ENCODE measurements at places on chromosomes 13 and 19. TPM values are rescaled to one million over a fixed set of nuclear protein-coding genes. Genes with fewer than 3 reads are reported as not detected.

DNA sequence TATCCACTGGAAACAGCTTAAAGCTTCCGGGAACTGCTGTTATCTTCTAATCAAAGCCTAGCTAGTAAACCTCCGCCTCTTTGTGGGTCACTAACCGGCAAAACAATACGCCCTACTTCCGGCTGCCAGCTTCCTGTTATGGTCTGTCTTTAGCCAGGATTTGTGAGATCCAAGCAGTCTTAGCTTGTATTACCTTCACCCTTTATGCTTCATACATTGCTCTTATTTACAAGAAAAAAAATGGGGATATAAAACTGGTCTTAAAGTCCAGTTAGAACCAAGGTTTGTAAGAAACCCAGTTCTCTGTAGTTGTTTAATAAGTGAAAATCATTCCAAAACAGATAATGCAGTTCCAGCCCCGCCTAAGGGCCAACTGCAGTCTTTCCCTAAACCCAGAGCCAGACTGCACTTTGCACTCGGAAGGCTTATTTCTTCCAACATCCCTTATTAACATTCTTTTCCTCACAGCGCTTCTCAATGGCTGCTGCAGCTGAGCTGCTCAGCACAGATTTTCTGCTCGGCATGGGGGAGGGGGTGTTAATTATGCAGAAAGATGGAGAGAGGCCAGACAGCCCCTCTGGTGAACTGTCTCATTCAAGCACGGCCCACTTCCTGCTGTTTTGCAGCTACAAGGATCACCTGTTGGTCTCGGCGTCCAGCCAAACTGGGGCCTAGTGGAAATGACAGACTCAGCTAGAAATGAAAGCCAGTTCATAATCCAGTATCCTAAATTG is 368.4 kb downstream of the KLF12 start:
- peak; percentile 93 for DNase-seq

The TGFBR3L gene
- 12.9 TPM for total RNA-seq

The PRR19 gene
- 0.20 TPM for total RNA-seq

DNA sequence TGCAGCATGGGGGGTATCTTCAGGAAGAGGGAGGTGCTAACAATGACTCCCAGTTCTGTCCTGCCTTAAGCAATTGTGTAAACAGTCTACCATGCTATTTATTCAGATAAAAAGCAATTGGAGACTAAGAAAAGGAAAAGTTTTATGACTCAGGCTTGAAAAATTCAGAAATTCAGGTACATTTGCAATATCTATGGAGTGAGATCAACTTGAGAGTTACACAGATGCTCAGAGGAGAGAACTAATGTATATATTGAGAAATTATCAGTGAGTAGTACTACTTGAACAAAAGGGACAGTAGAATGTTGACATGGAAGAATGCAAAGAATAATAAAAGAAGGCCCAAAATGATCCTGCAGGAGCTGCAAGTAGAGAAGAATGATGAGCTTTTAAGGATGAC is 277.6 kb upstream of the DACH1 start:
- DNase-seq, result no peak

- no peak for DNase-seq
These were observed 1.3 kb downstream of the OR10H5 start for GRCh38 chr19:15788594-15789270.

- peak; percentile 16 for DNase-seq
These were observed 86.9 kb downstream of the LHFPL6 start for GRCh38 chr13:39516096-39516495.

The TMEM59L gene
- total RNA-seq, result 3.3 TPM

The RUBCNL gene
- 1.4 TPM for total RNA-seq

The ERICH6B gene
- not detected for total RNA-seq

The KLK2 gene
- not detected for total RNA-seq

DNA sequence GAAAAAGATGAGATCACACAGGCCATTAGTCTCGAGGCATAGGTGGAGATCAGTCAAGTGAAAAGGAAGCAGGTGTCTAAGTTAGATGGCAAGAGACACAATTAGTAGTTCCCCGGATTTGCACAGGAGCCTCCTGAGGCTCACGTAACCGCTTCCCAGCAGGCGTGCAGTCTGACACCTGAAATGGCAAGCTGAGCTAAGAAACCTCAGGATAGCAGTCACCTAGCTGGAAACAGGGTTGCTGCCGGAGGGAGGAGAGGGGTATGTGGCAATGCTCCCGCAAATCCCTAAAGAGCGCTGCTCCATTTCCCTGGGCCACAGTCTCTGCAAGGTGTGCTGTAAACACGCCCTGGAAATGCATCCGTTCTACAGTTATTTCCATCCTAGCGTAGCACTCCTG is 1151.0 kb downstream of the DIAPH3 start:
- peak; percentile 9 for DNase-seq

DNA sequence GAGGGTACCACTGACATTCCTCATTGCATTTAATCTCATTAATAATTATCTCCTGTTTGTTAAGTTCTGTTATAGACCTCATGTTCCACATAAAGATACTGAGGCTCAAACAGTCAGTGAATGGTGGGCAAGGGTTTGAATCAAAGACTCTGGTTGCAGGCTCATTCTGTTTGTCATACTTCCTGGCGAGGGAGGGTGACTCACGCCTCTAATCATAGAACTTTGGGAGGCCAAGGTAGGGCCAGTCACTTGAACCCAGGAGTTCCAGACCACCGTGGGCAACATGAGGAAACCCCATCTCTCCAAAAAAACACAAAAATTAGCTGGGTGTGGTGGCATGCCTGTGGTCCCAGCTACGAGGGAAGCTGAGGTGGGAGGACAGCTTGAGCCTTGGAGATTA is 220.7 kb upstream of the MIR17HG start:
- DNase-seq, result no peak

GRCh38 chr13:86446311-86446710 is 647.1 kb upstream of the SLITRK6 start:
- DNase-seq, result peak; percentile 24

The LILRB4 gene
- 4.4 TPM for total RNA-seq

GRCh38 chr13:48906200-48906599 is 69.5 kb upstream of the FNDC3A start:
- no peak for DNase-seq

The CUL4A gene
- total RNA-seq, result 102 TPM

DNA sequence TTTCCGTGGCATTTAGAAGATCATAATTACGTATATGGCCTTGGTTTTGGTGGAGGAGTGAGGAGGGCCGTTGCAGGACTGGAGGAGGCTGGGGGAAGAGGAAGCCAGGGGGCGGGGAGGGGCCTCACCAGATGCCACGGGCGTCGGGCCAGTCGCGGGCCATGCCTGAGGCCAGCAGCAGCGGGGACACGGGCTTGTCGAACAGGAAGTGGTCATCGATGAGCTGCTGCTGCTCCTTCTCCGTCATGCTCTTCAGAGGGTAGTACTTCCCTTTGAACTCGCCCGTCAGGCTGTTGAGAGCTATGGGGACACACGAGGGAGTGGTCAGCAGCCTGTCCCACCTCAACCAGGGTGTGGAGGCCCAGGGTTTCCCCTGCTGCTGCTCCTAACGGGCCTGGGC is 11.1 kb downstream of the CKM start:
- DNase-seq, result no peak

GRCh38 chr19:41328157-41328841 is 18.3 kb downstream of the CCDC97 start:
- DNase-seq, result peak; percentile 68

DNA sequence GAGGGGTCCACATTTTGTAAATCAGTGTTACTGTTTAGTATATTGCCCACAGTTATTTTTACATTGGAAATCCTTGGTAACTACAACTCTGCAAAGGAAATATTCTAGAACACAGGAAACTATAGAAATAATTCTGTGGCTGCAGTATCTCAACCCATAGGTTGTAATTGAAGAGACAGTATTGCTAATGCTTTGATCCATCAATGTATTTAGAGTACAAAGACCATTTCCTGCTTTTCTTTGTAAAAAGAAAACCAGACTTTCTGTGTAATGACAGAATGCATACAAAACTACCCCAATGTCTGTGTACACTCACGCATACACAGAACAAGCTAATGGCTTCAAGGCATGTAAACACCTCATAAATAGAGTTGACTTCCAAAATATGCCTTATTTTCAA is 622.1 kb upstream of the ARGLU1 start:
- no peak for DNase-seq

Measured in right cardiac atrium (tissue), 5 donors.